Left kidney (tissue), 8 donors: ENCODE measurements at places on chromosomes 3 and 15.
A peak's percentile ranks its signal among the peaks of the same experiment; 100 is the strongest.

DNA sequence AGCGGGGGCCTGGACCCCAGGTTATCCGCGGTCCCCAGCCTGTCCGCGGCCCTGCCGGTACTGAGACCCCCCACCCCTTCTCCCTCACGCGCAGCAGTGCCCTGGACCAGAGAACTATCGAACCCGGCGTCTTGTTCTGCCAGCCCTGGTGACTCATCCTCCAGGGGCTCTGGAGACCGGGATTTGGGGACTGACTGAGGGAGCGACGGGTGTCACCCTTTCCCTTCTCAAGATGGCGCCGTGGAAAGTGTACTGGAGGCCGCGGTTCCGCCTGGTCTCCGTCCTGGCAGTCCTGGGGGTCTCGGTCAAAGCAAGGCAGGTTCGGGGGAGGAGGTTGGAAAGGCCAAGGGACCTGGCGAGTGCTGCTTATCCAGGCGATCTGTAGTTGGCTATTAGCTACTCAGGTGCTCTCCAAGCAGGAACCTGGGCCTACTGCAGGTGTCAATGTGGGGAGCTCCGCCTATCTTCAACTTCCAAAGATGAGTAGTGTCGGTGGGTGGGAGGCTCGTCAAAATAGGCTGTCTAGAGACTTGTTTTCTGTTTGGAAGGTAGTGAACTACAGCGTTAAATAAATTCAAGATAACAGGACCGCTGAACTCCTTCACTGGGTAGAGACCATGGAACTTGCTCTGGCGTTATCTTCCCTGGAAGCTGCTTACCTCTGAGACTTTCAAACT lies 790 bp downstream of the RAB5A start:
- DNase-seq: peak; percentile 49

DNA sequence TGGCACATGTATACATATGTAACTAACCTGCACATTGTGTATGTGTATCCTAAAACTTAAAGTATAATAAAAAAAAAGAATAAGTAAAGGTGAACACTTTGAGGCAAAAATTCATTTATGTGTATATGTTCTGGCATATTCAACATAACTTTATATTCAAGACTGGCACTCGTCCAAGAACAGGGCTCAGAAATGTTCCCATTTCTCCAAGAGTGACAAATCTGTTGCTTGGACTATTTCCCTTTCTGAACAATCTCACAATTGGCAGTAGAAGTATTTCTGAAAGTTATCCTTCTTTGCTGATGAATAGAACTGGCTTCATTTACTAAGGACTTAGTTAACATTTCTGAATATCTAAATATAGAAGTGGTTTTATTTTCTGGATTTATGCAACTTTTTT lies 212.8 kb downstream of the ADAMTSL3 start:
- no peak for DNase-seq

- no peak for DNase-seq
Measured at GRCh38 chr3:72634128-72634527, 214.1 kb downstream of the SHQ1 start.

GRCh38 chr15:56524915-56525314 lies 60.0 kb upstream of the MNS1 start:
- no peak for DNase-seq

- DNase-seq: no peak
Measured at GRCh38 chr3:55624238-55624637, 137.1 kb upstream of the WNT5A start.

DNA sequence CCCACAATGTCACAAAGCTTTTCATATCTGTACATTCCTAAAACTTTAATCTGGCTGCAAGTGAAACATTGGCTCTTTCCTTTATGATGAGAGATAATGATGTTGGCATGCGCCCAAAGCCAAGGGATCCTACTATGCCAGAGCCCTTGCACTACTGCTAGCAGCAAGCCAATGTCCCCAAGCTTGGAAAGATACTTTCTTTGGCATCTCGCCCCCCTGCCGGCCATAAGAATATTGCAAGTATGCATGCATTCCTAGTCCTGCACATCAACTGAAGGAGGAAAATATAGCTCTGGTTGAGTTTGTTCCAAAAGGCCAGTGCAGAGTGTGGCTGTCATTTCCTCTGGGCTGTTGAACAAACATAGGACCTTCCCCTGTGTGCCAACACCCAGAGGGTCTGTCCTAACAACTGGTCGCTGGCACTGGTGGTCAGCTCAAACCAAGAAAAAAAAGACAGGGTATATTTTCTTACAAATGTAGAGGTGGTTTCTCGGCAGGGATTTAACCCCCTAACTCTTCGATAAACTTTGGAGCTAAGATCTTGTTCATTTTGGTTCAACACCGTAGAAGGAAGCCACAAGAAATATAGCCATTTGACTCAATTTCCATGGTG lies 120.9 kb upstream of the ZBED2 start:
- DNase-seq: no peak
